ENCODE measurements at places on chromosomes 2 and 18.

DNA sequence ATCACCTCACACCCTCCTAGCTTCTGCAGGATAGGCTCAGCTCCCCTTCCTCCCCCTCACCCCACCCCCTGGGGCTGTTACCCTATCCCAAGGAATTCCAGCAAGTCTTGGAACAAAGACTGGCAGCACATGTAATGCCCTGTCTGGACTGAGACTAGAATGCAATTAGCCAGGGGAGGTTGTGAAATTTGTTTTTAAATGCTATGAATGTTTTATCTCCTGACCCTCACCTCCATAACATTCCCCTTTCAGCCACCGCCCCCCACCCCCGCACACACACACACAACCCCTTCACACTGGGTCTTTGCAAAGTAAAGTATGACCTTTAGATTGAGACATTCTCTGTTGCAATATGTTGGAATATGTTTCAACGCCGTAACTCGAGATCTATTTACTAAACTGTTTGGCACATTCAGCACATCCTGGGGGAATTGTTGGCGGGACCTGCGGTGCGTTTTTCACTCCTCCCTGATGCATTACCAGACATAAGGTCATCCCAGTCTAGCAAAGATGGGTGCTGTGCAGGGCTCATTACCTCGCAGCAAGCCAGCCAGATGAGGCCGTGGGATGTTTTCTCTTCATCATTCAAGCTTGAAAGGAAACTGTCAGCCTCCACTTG lies 290.7 kb upstream of the SLC14A2 start:
- peak; percentile 27 for DNase-seq

DNA sequence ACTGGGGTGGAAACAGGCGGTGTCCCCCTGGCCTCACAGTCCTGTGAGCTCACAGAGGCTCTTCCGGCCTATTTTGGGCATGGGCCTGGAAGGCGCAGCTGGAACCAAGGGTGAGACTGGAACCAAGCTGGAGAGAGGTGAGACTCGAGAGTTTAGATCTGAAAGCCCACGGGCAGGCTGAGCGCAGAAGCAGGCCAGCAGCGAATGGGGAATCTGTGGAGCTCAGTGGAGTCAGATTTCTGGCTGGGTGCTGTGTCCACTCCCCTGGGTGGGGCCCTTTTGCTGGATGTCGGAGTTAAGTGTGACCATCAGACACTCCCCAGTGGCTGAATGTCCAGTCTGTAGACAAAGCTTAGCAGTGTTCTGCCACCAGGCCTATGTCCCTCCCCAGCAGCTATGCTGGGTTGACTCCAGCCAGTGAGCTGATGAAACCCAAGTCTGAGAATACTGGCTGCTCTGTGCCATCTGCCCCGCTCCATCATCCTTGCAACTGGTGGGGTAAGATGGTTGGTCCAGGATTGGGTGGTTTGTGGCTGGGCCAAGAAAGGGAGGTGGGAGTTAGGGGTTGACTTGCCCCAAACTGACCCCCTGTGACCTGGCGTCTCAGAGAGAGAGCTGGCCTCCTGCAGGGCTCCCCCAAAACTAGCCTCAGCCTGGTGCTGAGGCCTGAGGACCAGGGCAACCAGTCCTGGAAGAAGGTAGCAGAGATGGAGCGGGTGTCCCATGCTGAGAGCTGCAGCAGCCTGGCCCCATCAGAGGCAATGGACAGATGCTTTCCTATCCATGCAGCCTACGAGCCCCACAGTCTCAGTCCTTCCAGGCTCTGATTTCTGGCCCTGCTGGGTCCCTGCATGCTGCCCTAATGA lies 34.4 kb downstream of the CYP26B1 start:
- no peak for DNase-seq

DNA sequence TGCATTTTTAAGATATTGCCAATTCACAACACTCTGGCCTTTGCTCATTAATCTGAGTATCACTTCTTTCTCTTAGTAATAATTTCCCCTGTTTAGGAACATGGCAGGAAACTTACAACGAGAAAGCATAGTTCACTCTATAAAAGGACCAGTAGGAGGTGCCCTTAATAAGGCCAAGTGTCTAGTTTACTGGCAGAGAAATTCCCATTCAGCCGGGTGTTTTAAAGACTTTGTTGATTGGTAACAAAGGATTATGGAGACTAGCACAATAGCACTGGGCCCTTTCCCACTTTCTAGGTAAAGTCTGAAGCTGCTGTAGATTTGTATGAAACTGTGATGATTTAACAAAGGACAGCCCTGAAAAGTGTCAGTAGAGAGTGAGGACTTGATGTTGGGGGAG lies 3.1 kb downstream of the DCC start:
- DNase-seq, result no peak

DNA sequence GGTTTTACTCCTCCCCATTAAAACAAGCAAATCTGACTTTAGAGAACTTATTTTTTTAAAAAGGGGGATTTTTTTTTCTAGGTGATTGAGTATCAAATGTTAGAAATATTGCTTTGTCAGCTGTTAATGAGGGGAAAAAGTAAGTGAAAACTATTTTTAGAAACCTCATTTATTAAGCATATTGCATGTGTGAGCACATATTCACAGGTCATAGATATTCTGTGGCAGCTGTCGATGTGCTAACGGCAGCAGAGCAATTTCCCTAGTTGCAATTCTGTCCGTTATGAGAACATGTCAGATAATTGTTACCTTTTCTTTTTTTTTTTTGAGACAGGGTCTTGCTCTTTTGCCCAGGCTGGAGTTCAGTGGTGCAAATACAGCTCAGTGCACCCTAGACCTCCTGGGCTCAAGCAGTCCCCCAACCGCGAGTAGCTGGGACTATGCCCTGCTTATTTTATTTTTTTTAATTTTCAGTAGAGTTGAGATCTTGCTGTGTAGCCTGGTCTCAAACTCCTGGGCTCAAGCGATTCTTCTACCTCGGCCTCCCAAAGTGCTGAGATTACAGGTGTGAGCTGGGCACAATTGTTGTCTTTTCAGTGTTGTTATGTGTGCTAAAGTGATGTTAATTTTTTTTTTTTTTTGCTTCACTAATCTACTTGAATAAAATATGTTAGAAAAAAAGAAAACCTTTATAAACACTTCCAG lies 69.8 kb downstream of the MTA3 start:
- no peak for DNase-seq

DNA sequence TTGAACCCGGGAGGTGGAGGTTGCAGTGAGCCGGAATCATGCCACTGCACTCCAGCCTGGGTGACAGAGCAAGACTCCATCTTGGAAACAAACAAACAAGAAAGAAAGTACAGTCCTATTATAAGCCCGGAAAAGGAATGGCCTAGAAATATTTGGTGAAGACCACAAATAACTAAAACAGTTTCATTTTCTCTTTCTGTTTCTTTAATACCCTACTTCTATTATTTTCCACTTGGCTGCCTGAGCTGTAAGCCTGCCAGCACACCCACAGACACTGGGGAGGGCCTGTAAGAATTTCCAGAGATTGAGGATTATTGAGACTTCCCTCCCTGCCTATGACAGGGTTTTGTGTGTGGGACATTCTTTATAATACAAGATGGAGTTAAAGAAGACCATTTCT lies 188.0 kb upstream of the DCC start:
- no peak for DNase-seq

DNA sequence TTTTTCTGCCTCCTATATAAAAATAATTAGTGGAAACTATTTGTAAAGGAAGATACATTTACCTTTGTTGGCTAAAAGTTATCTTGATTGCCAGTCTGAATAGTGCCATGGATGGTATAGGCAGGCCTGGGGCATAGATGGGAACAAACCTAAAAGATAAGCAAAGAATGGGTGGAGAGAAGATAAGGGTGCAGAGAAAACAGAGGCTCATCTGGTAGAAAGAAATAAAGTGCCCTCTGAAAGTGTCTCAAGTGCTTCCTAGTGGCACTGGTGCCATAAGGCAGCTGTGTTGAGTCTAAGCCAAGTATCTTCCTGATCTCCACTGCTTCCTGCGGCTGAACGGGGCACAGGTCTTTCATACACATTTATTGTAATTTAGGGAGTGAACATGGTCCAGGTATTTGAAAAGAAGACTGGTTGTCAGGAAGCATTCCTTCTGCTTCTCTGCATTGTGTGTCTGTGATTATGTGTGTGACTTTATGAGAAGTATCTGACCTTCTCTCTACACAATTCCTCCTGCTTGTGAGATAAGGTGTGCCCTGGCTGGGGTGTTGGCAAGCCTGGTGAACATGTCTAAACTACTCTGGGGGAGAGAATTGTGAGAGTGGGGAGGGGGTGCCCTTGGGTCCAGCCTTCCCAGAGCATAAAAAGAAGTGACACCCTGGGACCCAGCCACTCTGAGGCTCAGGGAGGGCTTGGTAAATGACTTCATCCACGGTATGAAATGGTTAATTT lies 280.5 kb downstream of the CAMKMT start:
- DNase-seq, result peak; percentile 10

DNA sequence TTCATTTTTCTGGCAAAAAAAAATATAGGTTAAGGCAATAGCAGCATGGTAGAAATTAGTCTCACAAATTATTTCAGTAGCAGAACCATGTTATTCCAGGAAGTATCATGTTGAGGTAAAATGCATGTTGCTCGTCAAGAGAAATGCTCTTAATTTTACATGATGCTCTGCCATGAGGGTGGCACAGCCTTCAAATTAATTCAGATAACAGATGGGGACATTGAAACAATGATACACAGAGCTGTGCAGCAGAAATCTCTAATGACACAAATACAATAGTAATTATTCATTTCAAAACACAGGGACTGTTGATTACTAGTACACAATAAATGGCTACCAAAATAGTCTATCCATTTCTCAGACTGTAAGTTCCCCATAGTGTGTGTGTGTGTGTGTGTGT lies 24.8 kb downstream of the GAREM1 start:
- no peak for DNase-seq

GRCh38 chr2:26712486-26713465 lies 20.3 kb downstream of the KCNK3 start:
- peak; percentile 86 for DNase-seq

DNA sequence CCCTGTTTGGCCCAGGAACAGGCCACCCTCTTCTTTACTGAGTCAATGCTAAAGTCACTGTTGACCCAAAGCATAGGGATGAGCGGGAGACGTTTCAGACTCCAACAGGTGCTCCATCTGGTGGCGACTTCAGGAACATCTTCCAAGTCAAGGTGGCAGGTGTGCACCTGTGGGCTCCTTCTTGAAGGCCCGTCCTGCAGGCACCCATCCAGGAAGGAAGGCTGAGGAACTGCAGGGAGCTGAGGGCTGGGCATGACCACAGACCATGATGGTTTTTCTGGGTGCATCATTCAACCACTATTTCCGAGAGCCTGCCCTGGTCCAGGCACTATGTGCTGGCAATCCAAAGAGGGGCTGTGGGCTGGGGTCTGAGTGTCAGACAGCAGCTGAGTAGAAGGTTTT lies 142.8 kb downstream of the NDUFA10 start:
- no peak for DNase-seq
